ENCODE measurements at places on chromosomes 4 and X. TPM values are rescaled to one million over a fixed set of nuclear protein-coding genes. Genes with fewer than 3 reads are reported as not detected.

DNA sequence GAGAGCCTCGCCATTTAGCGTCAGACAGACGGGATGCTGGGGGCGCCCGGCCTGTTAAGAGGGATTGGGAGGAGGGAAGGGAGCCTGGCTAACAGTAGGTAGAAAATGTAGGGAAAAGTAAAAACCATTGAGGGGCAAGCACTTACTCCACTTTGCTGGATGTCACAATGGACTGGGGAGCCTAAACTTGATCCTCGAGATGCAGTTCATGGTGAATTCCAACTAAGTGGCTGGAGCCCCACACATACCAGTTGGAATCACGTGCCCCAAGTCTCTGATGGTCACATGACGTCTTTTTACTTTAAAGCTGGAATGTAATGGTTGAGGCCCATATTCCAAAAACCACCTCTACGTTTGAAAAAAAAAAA is 1.5 kb downstream of the PLS3 start:
- H3K36me3 ChIP-seq = no peaks in the 10 kb centered on the region
- DNase-seq = no peak
- H3K4me3 ChIP-seq = no peak overlapping the region
- H3K27ac ChIP-seq = no peak overlapping the region
- peaks cover 28% of the 10 kb centered on the region for H3K27me3 ChIP-seq
- H3K4me1 ChIP-seq = peaks cover 5% of the 10 kb centered on the region

DNA sequence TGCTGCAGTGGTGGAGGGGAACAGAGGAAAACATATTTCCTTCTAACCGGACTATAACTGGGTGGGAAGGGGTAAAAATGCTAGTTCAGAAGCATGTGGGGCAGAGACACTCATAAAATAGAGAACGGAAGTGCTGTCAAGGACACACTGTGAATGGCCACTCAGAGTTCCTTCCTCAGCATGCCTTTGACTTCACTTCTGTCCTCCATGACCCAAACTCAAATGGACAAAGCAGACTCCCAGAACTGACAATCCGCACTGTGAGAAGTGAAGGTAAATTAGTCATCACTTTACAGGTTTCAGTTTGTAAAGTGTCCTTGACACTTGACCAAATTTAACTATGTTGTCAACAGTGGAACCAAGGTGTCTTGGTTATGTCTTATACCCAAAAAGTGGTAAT is 30.2 kb upstream of the ELF2 start:
- H3K4me1 ChIP-seq = no peaks in the 10 kb centered on the region
- DNase-seq = no peak
- H3K36me3 ChIP-seq = no peaks in the 10 kb centered on the region
- no peak overlapping the region for H3K4me3 ChIP-seq
- H3K27ac ChIP-seq = no peak overlapping the region

DNA sequence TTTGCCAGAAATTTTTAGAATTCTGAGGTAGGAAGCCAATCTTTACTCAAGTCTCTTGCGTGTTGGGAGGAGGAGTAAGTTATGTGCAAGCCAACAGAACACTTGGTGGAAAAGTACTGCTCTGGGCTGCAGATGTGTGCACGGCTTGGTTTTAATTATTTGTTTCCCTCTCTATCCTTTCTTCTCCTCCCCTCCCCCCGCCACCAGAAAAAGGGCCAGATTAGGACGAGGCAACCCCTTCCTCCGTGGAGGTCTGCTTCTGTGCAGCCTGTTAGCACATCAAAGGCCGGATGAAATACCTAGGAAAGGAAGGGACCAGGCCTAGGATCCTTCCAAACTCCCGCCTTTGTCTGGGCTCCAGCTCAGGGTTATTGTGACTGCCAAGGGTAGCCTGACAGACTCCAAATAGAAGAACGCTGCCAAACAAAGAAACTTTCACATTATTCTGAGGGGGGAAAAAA is 1.0 kb upstream of the PGRMC1 start:
- H3K27me3 ChIP-seq = no peaks in the 10 kb centered on the region
- no peak overlapping the region for H3K4me3 ChIP-seq
- no peak for DNase-seq
- H3K27ac ChIP-seq = no peak overlapping the region
- H3K4me1 ChIP-seq = peaks cover 21% of the 10 kb centered on the region
- H3K36me3 ChIP-seq = no peaks in the 10 kb centered on the region

HAND2 gene
- total RNA-seq = not detected

TEX13B gene
- total RNA-seq = not detected

WAS gene
- 63.7 TPM for total RNA-seq

Measured in CD4-positive, alpha-beta T cell (primary cell).